Endothelial cell (in vitro differentiated cells): ENCODE measurements at places on chromosomes 13 and 19.

DNA sequence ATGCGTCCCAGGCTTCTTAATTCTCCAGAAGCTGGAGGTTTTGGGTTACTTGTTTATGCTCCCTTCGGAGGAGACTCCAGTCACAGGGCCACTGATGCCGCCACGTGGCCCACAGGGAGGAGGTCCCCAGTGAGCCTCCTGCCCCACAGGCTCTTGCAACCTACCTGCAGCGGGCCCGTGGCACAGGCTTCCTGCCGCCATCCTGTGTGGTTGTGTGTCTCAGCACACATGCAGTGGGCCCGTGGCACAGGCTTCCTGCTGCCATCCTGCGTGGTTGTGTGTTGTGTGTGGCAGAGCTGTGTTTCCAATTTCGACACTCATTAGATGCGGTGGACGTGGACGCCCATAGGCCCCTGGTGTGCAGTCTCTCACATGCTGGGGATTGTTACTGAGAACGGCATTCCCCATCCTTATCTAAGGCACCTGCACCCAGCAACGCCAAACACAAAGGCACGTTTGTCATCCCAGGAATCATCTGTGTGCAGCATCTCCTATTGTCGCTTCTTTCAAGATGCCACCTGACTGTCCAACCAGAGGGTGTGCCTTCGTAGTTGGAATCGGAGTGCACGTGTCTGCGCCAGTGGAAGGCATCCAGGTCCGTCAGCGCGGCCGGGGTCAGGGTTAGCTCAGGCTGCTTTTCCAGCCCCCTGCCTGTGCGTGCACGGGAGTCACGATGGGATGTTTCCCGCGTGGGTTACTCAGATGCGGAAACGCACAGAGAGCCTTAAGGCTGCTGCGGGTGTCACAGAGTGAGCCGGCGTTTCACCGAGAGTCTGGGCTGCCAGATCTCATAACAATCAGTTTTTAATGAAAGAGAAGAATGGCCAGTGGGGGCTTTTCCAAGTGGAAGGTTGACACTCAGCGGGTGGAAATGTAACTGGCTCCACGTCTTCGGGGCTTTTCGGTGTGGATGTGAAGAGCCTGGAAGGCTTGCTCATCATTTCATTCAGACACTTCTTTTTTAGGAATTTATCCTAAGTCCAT lies 119.8 kb downstream of the ATP11A start:
- DNase-seq, result no peak

DNA sequence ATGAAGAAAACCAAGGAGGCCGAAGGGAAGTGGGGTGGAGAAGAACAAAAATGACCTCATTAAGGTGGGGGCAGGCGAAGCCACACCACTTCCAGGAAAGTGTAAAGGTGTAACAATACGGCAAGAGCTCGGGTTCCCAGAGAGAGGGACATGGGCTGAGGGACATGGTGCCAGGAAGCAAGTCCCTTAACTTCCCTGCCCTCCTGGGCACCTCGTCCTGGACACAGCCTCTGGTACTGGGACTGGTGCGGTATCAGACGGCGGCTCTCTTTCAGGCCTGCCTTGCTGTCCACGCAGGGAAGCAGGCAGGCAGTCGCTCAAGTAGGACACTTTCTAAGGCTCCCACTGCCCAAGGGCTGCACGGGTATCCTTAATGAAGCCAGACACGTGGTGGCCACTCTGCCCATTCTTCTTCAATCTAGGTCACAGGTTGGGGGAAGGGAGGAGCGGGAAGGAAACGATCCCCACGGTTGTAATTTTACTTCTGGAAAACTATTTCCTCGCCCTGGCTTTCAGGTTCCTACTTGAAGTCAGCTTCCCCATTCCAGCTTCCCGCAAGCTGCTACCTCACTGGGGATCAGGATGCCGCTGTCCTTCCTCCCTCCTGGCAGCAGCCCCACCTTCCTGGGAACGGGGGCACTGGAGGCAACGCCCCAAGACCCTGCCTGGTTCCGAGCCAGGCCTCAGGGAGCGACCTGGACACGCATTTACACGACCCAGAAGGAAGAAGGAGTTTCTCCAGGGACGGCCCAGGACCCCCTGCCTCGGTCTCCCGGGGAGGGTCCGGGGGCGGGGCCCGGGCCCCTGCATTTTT lies 1.2 kb downstream of the AP3D1 start:
- DNase-seq, result peak; percentile 33

DNA sequence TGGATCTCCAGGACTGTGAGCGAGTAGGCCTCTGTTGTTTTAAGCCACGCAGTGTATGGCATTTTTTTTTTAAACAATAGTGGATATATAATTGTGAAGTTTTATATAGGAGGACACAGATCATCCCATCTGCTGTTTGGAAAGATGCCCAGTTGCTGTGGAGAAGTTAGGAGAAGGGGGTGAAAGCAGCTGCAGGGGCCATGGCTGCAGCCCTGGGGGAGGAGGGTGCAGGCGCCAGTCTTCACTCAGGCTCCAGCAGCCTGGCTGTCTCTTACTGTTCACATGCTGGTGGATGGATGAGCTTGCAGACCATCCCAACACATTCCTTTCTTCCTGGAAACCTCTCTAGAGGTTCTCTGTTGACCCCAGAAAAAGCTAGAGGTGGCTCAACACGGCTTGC lies 242.3 kb downstream of the TEX29 start:
- no peak for DNase-seq

DNA sequence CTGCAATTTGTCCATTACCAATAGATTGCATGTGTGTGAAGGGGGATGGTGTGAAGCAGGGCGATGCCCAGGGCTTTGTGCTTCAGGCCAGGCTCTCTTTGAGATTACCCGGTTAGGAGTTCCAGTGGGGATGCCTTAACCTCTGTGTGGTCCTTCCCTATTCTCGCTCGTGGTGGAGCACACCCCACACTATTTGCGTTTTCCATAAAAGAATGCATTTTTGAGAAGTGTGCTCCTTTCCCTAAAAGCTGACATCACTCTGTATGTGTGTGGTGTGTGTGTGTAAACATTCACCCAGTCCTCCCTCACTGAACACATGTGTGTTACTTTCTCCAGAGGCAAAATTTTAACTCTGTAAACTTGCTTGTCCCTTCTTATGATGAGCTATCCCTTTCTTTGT lies 308.3 kb downstream of the SLC7A1 start:
- DNase-seq, result no peak

DNA sequence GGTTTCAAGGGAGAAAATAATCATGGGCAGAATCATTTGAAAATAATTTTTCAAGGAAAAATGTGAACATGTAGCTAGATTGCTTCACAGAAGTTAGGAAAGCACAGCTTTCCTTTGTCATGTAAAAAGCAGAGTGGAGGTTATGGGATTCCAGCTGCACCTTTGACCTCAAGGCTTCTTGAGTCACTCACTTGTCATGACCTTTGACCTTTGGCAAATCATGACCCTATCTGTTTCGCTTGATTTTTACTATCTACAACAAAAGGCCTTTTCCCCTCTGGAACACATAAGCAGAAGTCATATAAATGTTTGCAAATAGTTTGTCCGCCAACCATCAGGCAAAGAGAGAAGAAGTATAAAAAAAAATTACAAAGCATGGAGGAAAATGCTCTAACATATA lies 210.7 kb upstream of the MIR17HG start:
- no peak for DNase-seq

- no peak for DNase-seq
Observed at GRCh38 chr13:25927363-25927762, 124.5 kb downstream of the SHISA2 start.
